ENCODE measurements at places on chromosomes 5 and 9.

DNA sequence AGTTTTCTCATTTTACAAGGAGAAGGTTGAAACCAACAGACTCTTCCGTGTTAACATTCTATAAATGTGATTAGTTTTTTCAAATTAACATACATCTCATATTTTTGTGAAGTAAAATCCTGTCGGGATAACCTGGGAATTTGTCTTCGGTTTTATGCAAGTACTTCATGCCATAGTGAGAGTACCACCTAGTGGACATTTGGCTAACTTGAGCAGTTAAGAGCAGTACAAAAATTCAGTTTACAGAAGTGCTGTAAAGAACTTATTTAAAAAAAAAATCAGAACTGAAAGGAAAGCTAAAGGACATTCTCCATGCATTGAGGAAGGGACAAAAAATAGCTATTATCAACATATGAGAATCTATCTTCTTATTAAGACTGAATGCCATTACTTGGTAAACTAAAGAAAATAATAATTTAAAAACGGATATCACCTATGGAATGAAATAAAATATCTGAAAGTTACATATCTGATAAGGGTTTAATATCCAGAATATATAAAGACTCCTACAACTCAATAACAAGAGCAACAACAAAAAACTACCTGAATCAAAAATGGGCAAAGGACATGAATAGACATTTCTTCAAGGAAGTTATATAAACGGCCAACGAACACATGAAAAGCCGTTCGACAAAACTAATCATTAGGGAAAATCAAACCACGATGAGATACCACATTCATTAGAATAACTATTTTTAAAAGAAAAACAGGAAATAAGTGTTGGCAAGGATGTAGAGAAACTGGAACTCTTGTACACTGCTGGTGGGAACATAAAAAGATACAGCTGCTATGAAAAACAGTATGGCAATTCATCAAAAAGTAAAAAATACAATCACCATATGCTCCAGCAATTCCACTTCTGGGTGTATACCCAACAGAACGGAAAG is 117.0 kb upstream of the GNA14 start:
- DNase-seq, result no peak

DNA sequence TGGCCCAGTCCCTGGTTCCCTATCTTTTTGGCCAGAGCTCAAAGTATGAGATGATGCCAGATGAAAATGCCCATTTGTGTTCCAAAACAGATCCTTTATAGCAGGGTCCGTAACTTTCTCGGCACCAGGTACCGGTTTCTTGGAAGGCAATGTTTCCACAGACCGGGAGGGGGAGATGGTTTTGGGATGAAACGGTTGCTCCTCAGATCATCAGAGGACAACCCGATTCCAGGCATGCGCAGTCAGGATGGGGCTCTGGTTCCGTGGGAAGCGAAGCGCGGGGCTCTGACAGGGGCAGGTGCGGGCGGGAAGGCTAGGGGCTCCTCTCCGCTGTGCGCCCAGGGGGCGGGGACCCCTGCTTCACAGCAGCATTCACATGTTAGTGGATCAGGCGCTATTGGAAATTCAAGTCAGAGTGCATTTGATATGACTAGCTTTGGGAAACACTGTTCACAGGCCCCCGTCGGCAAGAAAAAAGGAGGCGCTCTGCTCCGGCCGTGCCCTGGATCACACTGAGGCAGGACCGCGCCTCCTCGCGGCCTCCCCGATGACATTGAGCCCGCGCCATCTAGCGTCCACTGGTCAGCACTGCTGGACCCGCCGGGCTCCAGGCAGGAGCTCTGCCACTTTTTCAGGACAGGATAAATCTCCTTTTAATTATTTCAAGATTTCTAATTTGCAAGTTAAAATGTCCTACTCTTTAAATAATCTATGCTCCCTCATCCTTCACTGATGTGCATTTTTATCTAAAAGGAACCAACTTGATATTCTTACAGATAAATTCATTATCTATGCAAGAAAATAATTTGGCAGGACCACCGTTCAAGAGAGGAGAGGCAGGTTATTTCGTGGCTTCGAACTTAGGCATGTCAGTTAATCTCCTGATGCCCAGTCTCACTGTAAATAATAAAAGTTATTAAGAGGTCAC is 190.0 kb downstream of the FANCC start:
- no peak for DNase-seq

GRCh38 chr9:88716596-88717290 is 181.8 kb downstream of the NXNL2 start:
- DNase-seq, result no peak

DNA sequence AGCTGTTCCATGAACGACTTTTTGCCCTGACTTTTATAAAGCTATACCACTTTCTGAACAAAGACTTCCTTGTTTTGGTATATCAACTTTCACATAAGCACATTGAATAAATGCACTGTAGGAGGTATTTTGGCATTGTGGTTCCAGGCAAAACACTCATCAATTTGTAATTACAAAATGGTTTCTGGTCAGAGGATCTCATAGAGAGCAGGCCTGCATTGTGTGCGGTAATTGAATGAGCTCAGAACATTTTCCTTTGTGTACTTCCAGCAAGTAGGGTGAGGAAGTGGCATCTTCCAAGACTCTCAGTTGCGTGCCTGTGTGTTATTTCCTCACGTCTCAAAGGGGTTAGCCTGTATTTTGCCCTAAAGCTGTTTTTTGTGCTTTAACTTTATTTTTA is 89.2 kb downstream of the PDE6A start:
- DNase-seq, result no peak

- no peak for DNase-seq
Observed at GRCh38 chr5:112906637-112907036, 15.4 kb downstream of the REEP5 start.

- DNase-seq, result no peak
Observed at GRCh38 chr5:139091439-139092156, 106.6 kb downstream of the SIL1 start.

DNA sequence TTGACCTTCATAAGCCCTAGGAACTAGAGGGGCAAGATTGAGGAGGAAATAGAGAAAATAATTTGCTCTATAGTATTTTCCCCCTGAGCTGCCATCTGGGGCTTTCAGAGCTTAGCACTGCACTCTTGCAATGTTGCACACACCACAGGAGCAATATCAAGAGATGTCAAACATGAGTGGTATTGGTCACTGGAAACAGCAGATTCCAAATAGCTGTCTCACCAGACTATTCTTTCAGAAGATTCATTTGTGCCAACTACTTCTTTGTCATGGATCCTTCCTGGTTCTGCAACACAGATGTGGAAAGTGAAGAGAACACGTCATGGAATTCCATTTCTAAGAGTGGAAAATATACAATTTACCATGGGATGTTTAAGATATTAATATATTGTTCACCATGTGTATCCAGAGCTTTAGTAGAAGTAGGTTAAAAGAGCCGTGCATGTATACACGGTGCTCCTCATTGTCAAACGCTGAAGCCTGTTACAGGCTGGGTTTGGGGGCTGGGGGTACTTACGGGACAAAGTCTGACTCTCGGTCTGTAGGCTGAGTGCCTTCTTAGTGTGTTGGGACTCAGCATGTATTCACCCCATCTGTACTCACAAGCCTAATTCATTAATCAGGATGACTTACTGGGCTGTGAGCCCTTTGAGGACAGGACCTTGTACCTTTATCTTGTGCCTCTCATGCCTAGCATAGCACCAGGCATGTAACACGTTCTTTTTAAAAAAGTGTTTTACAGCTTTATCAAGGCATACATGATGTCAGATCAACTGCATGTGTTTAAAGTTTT is 31.4 kb upstream of the GDNF start:
- no peak for DNase-seq

DNA sequence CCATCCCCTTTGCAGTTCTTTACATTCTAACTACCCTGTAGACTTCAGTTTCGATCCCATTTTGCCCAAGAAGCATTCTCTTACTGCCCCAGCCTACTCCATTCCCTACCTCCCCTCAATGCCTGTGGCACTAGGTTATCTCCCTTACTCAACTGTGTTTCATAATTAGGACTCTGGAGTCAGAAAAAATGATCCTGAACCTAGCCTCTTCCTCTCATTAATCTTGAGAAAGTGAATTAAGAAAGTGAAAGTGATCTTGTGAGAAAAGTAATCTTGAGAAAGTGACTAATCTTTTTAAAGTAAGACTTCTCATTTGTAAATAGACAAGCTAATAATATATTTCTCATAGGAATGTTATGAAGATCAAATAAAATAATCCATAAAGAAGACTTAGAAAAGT is 444.0 kb upstream of the TRPC7 start:
- DNase-seq, result no peak

DNA sequence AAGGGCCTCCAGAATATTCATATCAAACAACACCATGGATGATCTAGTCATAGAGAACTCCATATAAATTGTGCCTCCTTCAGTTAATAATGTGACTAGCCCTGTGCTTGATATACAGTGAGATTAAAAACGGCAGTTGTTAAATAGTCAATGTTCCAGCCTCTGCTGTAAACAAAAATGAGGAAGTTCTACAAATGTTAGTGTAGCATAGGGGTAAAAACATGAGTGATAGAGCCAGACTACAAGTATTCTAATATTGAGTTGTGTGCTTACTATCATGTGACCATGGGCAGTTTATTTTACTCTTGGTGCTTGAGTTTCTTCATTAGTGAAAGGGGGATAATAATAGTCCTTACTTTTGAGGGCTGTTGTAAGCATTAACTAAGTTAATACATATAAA is 43.3 kb upstream of the SLCO6A1 start:
- no peak for DNase-seq

- DNase-seq, result no peak
Observed at GRCh38 chr9:74001382-74001781, 495.8 kb upstream of the RORB start.

- DNase-seq, result no peak
Observed at GRCh38 chr5:102722931-102723330, 32.2 kb upstream of the PAM start.

DNA sequence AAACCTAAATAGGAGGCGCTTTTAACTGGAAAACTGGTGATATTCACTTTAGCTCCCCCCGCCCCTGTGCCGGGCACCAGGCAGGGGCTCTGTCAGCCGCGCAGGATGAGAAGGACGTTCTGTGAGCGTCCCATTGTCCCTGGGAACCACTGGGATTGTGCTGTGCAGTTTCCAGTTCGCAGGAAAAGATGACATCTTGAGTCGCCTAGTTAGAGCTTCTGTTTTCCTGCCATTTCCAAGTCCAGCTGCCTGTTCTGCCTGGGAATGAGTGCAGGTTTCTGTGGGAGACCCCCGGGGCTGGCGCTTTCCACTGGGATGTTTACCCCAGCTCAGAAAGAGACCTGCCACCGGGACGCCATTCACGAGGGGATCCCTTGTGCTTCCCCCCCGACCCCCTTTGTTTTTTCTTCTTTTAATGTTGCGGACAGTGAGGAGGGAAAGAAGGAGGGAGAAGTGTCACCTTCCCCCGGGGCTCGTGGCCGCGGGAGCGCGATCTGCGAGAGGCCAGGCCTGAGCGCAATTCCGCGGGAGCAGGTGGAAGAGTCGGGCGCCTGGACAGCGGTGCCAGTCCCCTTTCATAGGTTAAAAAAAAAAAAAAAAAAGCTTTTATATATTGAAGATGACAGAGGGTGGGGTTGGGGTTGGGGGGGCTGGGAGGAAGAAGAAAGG is 121.5 kb downstream of the RMI1 start:
- no peak for DNase-seq

DNA sequence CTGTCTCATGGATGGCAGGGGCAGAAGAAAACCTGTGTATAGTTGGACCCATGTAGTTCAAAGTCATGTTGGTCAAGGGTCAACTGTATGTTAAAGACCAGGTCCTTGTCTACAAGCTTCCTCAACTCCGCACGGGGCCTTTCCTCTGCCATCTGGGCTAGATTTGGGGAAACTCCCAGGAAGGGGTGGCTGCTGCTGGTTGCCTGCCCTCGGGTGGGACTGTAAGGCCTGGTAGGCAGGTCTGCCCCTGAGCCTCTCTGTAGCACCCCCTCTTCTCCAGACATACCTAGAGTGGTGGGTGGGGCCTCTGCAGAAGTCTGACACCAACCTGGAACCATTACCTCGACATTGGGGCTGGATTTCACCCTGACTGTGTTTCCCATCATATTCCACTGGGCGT is 15.2 kb downstream of the ENHO start:
- no peak for DNase-seq

GRCh38 chr9:124843456-124844034 is 9.7 kb upstream of the WDR38 start:
- DNase-seq, result no peak

GRCh38 chr5:133751421-133751820 is 139.1 kb upstream of the FSTL4 start:
- DNase-seq, result no peak

- DNase-seq, result no peak
Observed at GRCh38 chr5:71907001-71907588, 188.0 kb downstream of the CARTPT start.

DNA sequence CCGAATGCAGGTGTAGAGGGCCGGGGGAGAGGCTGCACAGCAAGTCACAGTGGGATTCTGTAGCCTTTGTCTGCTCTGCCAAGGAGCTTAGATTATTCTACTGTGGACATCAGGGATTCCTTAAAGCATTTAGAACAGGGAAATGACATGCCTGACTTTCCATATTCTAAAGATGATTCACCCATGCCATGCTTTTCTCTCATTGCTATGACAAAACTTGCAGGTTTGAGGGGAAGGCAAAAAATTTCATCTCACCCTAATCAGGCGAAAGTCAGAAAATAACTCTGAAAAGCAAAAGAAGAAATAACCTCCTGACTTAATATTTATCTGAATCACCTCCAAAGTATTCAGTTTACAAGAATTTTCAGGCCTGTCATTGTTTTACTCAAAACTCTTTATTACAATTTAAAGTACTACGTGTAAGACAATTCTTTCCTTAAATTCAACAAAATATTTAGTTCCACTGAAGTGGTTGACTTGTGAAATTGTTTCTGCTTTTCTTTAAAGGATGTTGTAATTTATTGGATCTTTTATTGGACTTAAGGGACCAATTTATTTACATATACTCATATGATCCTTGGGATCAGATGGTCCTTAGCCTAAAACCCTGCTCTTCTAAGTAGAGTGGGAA is 30.0 kb upstream of the GAS1 start:
- DNase-seq, result no peak

GRCh38 chr9:127523312-127523851 is 72.1 kb downstream of the LRSAM1 start:
- DNase-seq, result no peak

DNA sequence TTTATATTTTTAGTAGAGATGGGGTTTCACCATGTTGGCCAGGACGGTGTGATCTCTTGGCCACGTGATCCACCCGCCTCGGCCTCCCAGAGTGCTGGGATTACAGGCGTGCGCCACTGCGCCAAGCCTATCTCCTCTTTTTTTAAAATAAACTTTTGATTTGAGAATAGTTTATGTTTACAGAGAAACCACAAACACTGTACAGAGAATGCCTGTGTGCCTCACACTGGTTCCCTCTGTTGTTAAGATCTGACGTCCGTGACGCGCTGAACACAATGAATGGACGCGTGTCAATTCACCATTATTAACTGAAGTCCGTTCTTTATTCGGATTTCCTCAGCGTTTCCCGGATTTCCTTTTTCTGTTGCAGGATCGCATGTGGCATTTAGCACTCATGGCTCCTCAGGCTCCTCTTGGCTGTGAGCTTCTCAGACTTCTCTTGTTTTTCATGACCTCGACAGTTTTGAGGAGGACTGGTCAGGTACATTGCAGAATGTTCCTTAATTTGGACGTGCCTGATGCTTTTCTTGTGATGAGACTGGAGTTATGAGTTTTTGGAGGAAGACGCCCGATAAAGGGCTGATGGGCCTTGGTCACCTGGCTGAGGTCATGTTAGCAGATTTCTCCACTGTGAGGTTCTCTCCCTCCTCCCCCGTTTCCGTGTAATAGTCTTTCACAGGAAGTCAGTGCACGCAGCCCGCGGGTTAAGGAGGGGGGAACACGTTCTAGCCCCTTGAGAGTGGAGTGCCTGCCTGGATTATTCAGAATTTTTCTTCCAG is 69.6 kb downstream of the ANKRD33B start:
- DNase-seq, result no peak
